ENCODE measurements at places on chromosomes 7 and 10.

DNA sequence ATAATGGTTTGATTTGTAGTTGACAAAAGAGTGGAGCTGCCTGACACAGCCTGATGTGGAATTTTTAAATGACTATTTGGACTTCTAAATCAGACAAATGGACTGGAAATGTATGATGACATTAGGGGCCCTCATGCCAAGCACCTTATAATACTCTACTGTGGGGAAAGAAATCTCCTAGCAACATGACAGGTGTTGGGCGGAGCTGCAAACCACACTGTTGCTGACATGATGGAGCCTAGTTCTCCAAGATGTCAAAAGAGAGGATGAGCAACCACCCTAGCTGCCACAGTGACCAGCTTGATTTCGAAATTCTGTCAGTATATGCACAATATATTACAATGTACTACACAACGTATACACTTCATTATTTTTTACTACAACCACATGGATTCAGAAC, 65.8 kb downstream of the RHOBTB1 start:
- DNase-seq = no peak

- DNase-seq = no peak
These were observed 8.6 kb upstream of the CPED1 start for GRCh38 chr7:120979765-120980499.

DNA sequence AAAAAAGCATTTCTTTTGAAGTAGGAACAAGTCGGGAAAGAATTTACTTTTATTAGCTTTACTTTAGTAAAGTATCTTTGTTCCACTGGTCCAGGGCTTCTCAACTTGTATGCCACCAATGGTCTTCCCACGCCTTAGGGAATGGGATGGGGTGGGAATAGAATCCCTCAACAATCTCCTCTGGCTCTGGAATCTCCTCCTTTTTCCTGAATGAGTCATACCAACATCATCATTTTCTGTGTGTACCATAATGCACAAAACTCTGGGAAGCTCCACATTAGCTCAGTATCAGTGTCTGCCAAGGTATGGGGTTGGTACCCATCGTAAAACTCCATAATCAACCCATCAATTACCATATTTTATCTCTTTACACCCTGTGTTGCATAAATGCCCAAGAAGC, 159.4 kb upstream of the BMPER start:
- DNase-seq = no peak

GRCh38 chr7:100127866-100128636, 1.3 kb downstream of the MBLAC1 start:
- no peak for DNase-seq

DNA sequence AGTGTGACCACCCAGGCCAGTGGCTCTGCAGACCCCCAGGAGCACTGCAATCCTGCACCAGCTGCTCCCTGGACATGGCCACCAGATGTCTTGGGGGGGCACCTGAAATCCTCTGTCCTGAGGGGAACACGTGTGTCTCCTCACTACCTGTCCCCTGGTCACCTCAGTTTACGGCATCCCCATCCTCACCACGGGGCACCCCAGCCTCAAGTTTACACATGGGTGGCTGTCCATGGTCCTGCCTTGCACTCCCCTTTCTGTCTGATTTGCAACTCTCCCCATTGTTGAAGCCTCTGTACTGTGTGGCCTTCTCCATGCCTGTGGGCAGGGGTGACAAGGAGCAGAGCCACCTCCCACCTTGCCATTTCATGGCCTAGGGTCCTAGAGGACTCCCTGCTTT, 67.2 kb downstream of the RAMP3 start:
- DNase-seq = no peak

GRCh38 chr10:70981171-70981836, 92.9 kb upstream of the PCBD1 start:
- DNase-seq = no peak

DNA sequence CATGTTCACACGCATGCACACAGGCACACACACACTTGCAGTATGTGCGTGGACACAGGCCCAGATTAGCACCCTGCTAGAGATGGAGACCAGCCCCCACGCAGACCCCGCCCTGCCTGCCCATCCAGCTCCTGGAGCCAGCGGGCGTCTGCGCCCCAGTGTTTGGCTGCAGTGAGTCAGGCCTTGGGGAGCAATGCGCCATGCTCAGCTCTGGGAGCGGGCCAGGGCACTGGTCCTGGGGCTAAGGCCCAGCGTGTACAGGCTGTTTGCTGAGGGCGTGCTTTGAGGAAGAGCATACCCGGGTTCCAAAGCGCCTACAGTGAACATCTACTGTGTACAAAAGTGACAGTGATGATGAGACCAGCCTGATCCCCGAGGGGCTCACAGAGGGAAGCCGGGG, 16.0 kb upstream of the ELFN1 start:
- no peak for DNase-seq

- DNase-seq = no peak
These were observed 11.5 kb downstream of the EBF3 start for GRCh38 chr10:129952378-129953118.

DNA sequence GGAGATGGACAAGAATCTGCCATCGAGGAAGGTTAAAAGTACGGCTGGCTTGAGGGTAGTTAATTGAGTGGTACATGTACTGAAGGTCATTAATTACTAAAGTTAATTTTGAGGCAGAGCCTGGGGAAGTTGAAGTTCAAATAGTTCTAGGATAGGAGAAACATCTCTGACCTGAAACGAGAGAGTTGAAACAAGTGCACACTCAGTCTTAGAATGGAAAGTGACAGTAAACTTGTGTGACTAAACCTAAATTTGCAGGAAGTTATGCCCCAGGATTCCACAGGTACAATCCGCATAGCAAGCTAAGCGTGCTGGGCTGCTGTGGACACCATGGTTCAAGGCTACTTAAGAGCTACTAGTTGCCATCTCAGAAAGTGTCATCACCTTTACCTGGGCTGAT, 209.9 kb downstream of the CHCHD3 start:
- DNase-seq = no peak

DNA sequence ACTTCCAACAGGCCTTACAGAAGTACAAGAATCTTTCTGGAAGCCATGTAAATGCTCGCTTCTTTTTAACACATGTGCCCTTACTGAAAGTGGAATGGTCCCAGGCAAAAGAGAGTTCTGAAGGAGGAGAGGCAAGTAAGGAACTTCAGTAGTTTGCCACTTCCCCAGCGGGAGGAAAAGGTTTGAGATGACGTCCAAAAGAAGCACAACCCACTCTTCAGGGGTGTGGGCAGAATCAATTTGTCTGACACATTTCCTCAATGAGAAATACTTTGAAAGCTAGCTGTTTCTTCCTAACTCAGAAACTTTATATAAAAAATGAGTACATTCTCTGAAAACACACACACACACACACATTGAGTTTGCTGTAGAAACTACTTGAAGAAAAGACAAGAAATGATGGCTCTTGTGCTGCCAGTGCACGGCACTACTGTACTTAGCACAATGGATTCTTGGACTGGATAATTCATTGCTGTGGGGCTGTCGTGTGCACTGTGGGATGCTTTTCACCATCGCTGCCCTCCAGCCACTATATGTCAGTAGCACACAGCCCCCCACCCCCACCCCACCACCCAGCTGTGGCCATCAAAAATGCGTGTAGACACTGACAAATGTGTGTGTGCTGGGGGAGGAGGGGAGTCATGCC, 183.0 kb downstream of the SRPK2 start:
- no peak for DNase-seq

DNA sequence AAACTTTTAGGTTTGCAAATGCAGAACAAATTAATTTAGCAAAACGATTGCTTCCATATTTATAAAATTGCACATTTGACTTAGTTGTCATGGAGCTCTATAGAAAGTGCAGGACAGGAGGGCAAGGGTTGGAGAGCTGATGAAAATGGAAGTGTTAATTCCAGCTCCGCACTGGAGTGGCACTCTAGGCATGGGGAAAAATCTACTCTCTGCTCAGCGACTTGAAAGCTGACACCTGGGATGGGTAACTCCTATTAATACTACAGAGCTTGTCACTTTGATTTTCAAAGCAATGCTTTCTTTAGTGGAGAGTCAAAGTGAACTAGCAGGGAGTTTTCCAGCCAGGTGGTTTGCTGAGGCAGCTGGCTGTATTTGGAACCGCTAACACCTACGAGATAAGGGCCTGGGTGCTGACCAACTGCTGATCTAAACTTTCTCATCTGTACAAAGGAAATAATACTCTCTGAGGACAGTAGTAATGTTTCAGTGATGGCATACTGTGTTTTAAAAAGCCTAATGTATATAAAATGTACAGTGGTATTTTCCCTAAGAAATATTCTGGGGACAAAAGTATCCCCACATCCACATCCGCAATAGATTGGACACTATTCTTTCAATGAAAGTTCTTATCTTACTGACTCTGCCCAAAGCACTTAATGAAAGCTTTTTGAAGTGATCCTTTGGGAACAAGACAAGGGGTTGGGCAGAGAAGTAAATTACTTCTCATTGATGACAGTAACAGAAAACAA, 444.3 kb downstream of the GPAM start:
- DNase-seq = no peak

DNA sequence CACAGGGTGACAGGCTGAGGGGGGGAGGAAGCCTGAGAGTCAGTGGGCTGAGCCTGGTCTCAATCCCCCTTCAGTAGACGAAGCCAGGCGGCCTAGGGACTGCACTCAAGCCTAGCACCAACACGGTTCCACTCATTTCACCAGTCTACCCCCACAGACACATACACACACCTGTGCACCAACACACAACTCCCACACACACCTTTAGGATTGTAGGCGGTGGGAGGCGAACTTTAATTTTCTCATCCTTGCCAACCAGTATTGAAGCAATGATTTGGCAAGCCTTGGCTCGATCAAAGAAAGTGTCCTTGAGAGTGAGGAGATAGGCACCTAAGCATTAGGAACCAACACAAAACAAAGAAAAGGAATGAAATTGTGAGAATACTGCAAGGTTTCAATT, 19.7 kb downstream of the POLR3A start:
- no peak for DNase-seq

- no peak for DNase-seq
These were observed at the start of gene TMEM184A for GRCh38 chr7:1555813-1556543. Gene TMEM184A, minus strand, starts transcription at chr7:1556205. Its CDS starts 721 bp downstream, at chr7:1555484.

- DNase-seq = no peak
These were observed 16.6 kb downstream of the JAZF1 start for GRCh38 chr7:28163949-28164348.

GRCh38 chr10:27392606-27393005, 111.5 kb upstream of the RAB18 start:
- no peak for DNase-seq

- DNase-seq = no peak
These were observed 69.9 kb downstream of the TMEM106B start for GRCh38 chr7:12281038-12281437.

DNA sequence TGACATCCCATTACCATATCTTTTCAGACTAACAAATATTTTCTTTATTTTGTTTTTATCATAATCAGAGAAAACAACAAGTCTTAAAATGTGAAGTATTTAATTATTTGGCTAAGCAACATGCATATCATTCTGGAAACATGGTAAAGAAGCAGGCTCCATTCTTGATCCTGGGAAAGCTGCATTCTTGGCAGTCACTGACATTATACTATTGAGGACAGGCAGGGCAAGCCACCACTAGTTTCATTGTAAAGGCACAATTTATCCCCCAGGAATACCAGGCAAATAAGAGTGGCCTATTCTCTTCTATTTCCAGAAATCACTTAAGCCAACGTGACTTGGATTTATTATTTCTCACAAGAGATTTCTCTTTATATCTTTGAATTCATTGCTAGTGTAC, 153.8 kb upstream of the AKR1E2 start:
- DNase-seq = no peak

- no peak for DNase-seq
These were observed 11.4 kb upstream of the LRRC61 start for GRCh38 chr7:150311711-150312110.

DNA sequence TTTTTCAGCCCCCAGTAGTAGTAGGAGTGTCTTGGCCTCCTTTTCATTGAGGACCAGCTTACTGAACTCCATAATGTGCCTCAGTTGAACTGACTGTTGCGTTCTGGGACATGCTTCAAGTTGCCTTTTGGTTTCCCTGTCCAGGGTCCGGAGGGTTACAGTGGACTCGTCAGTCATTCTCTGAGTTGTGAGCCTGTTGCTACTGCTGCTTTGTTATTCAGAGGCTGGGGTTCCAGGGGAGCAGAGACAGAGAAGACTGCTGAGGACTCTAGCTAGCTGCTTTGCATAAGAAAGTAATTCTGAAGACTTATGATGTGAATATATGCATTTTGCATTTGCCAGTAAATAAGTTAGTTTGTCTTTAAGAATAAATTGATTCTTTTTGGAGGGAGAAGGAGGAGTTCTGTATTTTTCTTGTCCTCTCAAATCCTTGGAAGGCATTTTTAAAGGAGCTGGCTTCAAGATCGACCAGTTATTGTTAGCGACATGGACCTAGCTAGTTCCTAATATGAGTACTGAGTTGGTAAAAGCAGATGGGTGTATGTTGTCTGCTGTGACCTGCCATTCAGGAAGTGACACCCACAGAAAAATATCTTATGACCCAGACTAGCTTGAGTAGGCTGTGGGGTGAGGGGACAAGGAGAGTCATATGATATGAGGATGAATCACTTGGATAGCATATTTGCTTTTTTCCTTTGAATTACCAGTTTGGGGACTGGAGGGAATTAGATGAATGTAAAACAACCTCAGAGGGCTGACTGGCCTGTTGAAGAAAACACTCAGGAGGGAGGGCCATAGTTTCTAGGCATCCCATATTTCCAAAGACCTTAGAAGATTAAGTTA, 8.3 kb downstream of the PI4K2A start:
- DNase-seq = peak; percentile 36

- no peak for DNase-seq
These were observed 25.3 kb upstream of the SNX13 start for GRCh38 chr7:17965603-17966002.

- DNase-seq = no peak
These were observed 572.4 kb upstream of the MGMT start for GRCh38 chr10:128894641-128895040.

GRCh38 chr7:69676247-69676646, 78.0 kb downstream of the AUTS2 start:
- no peak for DNase-seq

- DNase-seq = no peak
These were observed 1.2 kb downstream of the TBATA start for GRCh38 chr10:70784016-70784415.

DNA sequence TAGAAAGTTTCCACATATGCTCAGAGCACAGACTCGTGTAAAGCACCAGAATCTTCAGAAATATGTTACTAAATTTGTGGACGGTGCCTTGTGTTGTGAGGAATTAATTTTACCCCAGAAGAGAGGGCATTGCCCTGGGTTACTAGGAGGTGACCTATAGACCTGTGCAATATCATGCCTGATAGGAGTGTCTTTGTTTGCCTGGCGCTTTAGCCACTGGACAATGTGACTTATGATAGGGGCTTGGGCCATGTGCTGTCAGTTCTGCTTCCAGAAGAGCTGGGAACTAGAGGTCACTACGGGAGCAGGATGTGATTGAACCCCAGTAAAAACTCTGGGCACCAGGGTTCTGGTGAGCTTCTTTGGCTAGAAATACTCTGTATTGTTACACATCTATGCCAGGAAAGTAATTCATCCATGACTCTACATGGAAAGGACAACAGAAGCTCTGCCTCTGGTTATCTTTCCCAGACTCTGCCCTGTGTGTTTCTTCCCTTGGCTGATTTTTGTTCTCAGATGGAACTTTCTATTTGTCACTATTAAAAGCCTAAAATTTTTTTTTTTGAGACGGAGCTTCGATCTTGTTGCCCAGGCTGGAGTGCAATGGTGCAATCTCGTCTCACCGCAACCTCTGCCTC, 75.5 kb downstream of the SIRT1 start:
- DNase-seq = no peak

Data from globus pallidus (tissue), 1 donor.